Stimulated activated CD4-positive, alpha-beta T cell treated with anti-CD3 and anti-CD28 coated beads, TNF-alpha, amount 100 ng/mL, for 24 hours (primary cell): ENCODE measurements at places on chromosomes 12 and 14.

- no peak for DNase-seq
Measured at GRCh38 chr14:92014040-92014439, 25.8 kb downstream of the TRIP11 start.

DNA sequence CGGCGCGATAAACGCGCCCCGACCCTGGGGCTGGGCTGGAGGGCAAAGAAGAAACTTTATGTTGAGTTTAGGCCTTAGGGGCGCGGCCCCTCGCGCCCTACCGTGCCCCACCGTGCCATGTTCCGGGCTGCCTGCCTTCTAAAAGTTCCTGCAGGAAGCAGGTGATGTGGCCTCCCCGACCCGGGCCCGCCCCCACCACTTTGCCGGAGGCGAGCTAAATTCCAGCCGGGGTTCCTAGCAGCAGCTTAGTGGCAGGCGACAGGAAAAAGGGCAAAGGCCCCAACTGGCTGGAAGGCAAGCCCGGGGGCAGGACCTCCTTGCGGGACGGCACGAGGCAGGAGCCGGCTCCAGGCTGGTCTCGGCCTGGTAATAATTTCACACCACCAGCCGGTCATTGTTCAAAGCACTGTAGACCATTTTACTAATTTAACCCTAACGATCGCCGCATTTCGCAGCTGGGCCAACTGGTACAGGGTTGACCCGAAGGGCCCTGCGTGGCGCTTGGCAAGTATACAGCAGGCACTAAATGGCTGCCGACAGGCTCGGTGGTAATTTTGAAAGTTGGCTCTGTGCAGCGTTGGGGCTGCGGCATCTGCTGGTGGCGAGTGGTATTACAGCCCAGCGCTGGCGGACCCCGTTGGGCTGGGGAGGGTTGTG lies 895 bp upstream of the CCDC88C start:
- peak; percentile 62 for DNase-seq

GRCh38 chr14:98167705-98168104 lies 1104.3 kb downstream of the BCL11B start:
- no peak for DNase-seq

DNA sequence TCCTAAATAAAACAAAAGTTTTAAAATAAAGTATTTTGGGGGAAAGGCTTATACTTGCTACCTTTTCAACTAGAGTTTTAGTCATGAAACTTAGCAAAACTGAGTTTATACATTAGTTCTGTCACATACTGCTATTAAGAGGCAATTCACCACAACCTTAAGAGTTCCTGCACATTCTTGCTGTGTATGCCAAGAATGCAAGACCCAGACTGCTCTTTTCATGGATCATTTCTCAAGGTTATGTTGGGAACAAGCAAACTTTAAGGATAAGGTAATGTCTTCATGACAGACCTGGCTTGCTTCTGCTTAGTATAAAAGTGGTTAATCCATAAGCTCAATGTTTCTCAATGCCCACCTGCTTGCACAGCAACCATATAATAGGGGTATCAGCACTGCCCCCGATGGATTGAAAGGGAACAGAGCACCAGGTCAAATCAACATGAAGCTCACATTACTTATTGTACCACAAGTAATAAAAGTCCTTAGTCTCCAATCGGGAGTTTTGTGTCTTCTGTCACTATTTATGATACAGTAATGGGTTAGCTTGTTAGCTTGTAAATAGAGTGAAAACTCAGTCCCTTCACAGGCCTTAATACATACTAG lies 67.6 kb downstream of the KIF21A start:
- DNase-seq = no peak

GRCh38 chr12:5453466-5453865 lies 21.6 kb downstream of the NTF3 start:
- DNase-seq = no peak

DNA sequence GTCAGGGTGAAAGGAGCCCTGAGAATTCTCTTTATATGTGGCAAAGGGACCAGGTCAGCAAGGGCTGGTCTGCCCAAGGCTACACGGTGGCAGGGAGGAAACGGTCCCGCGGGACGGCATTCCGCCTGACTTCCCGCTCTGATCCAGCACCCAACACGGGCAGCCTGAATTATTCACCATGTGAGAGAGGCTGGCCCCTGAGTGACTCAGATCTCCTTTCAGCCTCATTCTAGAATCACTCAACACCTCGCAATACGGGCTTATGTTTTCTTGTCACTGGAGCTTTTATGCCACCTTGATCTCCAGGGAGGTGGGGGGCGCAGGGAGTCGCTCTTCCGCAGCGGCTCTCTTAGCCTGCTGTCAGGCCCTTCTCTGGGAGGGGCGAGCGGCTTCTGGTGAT lies 8.5 kb downstream of the LRTM2 start:
- DNase-seq = no peak
